ENCODE measurements at places on chromosomes 1 and 21. TPM values are rescaled to one million over a fixed set of nuclear protein-coding genes. Genes with fewer than 3 reads are reported as not detected.

DNA sequence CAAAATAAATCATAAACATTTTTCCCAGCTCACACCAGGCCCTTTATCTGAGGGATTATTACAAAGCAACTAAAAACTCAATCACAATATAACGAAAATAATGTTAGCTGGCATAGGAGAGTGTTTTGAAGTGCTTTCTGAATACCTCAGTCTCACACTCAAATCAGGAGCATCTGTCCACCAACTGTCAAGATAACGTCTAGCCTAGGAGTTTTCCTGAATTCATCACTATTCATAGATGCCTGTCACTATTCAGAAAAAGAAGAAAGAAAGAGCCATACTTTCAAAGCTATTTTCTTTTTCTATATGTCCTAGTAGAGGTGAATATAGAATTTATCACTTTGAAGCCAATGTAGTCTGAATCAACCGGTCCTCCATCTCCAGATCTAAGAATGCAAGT, 127.0 kb downstream of the AKT3 start:
- DNase-seq = no peak

- no peak for DNase-seq
These were observed 35.3 kb upstream of the ABCG1 start for GRCh38 chr21:42183374-42184266.

- no peak for DNase-seq
These were observed 12.5 kb downstream of the CHML start for GRCh38 chr1:241627453-241628259.

DNA sequence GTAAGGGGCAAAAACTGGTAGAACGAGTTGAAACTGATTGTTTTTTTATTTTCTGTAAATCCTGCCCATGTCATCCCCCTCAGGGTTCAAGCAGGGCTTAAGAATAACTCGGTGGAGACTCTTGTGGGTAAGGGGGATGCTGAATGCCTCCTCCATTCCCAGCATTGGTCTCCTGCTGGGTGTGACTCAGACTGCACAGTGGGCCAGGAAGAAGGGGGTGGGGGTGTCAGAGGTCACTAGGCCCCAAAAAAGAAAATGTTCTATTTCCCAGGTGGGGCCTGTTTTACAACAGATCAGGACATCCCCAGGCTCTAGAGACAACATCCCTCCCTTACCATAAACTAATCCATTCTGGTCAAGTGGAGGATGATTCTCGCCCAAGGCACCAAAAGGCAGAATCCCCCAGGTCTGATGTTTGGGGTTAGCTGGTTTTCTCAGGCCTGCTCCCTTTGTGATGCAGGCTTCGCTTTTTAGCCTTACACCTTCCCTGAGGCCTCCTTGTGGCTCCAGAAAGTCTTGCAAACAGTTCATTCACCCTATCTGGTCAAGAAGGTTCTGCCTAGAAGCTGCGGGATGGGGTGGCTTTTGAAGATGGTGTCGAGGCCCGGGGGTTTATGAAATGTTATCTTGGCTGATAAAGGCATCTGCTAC, 10.7 kb upstream of the GRHL3 start:
- no peak for DNase-seq

DNA sequence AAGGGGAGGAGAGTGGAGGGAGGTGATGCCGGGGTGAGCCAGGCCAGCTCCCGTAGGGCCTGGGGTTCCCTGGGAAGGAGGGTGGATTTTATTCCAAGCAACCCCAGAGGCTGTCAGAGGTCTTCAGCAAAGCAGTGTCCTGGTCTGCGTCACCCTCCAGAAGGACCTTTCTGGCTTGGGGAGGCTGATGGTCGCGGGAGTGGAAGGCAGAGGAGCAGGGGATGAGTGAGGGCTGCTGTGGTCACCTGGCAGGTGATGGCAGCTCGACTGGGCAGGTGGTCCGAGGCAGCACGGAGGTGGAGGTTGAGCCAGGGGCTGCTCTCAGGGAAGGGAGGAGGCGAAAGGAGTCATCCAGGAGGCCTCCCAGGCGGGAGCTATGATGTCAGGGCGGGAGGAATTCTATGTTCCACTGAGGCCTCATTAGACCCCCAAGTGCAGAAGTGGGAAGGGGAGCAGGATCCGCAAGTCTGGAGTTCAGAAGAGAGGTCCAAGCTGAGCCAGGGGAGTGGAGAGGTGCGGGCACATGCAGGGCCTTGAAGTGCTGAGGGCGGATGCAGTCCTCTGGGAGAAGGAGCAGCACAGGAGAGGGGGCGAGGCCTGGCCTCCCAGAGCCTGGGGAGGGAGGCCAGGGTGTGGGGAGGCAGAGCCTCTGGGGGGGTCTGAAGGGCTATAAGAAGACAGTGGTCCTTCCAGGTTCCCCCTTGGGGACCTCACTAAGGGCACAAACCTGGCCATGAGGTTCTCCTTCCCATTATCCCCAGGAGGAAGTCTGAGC, 33.3 kb downstream of the BMP8A start:
- DNase-seq = no peak

DNA sequence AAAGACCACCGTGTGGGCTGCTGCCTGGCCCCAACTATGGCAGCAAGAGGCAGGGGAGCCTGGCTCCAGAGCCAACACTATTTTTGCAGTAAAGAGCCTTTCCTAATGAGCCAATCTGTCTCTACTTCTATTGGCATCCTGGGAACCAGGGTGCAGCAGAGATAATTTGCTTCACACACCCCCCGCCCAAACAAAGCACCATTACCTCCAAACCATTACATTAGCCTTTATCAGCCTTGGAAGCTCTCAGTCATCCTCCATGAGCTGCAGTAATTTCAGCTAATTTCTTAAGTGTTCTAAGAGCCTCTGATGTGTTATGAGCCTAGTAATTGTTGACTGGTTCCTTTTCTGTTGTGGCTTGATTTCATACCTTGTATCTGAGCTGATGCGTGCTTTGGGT, 21.6 kb downstream of the ARMH1 start:
- DNase-seq = no peak

GRCh38 chr1:115847787-115848186, 6.9 kb upstream of the NHLH2 start:
- no peak for DNase-seq

DNA sequence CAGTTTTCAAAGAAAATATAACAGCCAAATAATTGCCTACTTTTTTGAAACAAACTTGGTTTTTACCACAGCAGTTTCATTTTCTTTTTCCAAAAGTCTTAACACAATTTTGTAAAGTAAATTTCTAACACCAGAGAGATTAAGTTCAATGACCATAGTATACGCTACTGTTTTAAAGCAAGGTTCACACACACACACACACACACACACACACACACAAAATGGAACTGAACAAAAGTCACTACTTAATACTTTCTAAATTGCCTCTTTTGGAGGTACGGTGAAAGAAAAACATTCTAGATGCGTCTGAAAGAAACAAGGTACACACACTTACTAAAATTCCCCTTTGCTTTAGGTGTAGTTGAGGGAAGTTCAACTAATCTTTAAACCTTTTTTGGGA, 30.1 kb downstream of the C21orf91 start:
- no peak for DNase-seq

DNA sequence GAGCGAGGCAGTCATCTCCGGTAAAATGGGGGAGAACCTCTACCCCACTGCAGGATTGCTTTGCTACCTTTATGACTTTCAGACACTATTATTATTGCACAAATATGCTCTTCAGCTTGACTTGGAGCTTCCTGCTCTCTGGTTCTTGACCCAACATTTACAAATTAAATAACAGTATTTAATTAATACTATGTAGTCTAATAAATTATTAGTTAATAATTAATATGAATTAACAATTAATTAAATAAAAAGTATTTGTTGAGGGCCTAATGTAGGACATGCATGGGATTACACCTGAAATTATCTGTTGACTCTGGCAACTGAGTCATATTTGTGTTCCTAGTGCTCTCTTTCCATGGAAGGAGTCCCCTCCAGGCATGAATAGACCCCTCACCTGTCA, 359.9 kb downstream of the SIPA1L2 start:
- DNase-seq = no peak

GRCh38 chr1:113692342-113692741, 66.9 kb downstream of the PHTF1 start:
- no peak for DNase-seq

DNA sequence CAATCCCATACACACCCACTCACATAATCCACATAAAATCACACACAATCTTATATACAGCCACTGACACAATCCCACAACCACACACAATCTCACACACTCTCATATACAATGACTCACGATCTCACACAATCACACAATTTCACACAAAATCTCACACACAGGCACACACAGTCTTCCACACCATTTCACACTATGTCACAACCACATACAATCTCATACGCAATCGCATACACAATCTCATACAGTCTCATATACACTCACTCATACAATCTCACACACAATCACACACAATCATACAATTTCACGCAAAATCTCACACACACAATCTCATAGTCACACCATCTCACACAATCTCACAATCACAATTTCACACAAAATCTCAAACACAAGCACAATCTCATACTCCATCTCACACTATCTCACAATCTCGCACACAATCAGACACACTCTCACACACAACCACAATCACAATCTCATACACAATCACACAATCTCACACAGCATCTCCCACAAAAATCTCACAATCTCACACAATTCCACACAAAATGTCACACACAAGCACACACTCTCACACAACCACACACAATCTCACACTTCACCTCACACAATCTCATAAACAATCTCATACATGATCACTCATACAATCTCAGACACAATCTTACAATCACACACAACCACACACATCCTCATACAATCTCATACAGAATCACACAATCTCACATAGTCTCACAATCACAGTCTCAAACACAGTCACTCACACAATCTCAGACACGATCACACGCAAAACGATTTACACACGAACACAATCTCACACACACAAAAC, 18.5 kb downstream of the CASZ1 start:
- no peak for DNase-seq

DNA sequence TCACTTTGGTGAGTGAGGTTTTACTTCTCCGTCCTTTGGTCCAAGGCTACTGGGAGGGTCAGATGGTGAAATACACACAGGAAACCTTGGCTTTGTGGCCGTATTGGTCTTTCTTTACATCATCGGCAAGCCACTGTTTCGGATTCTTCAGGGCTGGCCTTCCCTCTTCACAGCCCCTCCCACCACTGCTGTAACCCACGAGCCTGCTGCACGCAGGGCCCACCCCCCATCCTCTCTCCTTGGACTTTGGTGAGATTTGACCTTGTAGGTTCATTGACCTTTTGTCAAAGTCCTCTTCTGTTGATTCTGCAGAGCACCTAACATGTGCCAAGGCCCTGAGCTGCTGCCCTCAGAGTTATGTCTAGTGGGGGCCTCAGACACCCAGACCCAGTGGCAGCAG, 328.6 kb downstream of the CAMTA1 start:
- DNase-seq = no peak

- DNase-seq = no peak
These were observed 98.6 kb upstream of the PDE4B start for GRCh38 chr1:65694126-65694525.

DNA sequence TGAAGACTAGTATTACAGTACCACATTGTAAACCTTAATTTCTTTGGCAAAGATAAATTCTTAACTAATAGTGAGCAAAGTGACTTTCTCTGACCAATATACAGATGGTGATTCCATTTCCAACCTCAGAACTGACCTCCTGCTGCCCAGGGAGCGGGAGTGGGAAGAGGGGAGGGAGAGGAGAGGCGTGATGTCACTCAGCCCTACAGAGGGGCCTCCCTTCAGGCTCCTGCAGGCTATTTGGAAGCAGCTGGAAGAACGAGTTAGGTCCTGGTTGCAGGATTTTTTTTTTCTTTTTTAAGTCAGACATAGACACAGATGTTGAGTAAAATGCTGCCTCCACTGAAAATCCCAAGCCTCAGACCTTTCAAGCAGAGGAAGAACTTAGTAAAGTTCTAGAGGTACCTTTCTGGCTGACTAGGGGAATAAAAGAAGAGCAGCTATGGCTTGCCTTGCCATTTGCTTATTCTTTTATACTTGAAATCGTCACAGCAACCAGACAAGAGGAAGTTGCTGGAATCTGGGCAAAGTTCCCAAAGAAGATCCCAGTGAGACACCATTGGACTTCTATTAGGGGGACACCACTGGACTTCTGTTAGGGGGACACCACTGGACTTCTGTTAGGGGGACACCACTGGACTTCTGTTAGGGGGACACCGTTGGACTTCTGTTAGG, 54.5 kb downstream of the EXO1 start:
- no peak for DNase-seq

- no peak for DNase-seq
These were observed 82.8 kb upstream of the SLC44A3 start for GRCh38 chr1:94737124-94737998.

DNA sequence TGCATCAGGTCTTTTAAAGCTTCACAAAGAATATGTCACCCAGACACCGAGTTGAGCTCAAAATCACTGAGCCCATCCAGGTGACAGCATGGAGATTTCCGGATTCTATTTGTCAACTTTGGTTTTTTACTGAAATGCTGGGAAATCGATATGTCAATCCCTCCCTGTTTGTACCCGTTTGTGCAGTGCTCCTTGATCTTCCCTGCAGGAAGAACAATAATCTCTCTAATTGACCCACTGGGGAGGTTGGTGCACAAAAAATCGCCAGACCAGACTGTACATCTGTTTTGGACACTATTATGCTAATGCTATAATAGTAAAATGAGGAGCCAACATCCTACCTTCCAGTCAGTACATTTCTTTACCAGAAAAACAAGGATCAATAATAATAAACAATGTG, 1.8 kb downstream of the BARHL2 start:
- DNase-seq = no peak

DNA sequence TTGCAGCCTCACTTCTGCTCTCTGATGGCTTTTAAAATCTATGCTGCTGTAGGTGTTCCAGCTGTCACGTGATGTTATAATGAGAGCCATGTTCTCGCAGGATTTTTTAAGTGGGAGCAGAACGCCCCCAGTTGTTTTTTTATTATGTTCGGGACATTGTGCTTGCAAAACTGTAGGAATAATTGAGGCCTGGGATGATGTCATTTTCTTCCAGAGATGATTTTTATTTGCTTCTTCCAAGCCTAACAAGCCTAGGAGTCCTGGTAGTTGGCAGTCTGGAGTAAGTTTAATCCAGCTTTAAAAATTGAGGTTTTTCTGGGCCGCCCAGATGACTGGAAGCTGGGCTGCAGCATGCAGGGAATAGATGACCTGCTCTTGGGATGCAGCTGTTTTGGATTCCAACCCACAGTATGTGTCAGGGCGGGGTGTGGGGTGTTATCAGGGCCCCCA, 34.6 kb upstream of the CHIT1 start:
- no peak for DNase-seq

DNA sequence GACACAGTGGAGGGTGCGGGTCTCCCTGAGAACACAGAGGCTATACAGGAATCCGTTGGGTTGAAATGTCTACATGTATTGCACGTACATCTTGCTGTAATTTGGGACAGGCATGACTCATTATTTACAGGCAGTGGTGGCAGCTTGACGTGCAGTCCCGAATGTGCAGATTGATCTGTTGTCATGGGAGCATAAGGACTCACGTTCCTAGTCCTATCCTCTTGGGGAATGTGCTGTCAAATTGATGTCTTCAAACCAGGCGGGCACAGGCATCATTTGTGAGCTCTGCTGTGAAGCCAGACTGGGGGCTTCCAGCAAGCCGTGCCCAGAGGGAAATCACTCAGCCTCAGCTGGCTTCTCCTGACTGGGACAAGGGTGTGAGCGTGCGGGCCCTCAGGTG, 40.5 kb downstream of the S100B start:
- no peak for DNase-seq

The ELAPOR1 gene
- total RNA-seq = 0.48 TPM

The FCRL6 gene
- total RNA-seq = 1.9 TPM

The LCA5L gene
- total RNA-seq = 0.94 TPM

The GJB5 gene
- total RNA-seq = not detected

The SPRR5 gene
- not detected for total RNA-seq

The KLHL12 gene
- 17.4 TPM for total RNA-seq

The AGO1 gene
- 25.1 TPM for total RNA-seq

The PPFIA4 gene
- 1.2 TPM for total RNA-seq

The USP21 gene
- 14.2 TPM for total RNA-seq

The TNFSF4 gene
- 0.36 TPM for total RNA-seq

The SV2A gene
- 1.3 TPM for total RNA-seq

Measured in omental fat pad (tissue), 4 donors.